ENCODE measurements at places on chromosomes 13 and 19. TPM values are rescaled to one million over a fixed set of nuclear protein-coding genes. Genes with fewer than 3 reads are reported as not detected.

The TMEM86B gene
- total RNA-seq: 17.3 TPM

The TMEM272 gene
- 0.40 TPM for total RNA-seq

The ZNF418 gene
- total RNA-seq: 0.88 TPM

- H3K4me3 ChIP-seq: peak overlapping the region; percentile 59
- H3K27ac ChIP-seq: peak overlapping the region; percentile 91
- H3K27me3 ChIP-seq: no peaks in the 10 kb centered on the region
- H3K36me3 ChIP-seq: no peaks in the 10 kb centered on the region
Measured at GRCh38 chr13:19632915-19633478, 462 bp upstream of the MPHOSPH8 start.

DNA sequence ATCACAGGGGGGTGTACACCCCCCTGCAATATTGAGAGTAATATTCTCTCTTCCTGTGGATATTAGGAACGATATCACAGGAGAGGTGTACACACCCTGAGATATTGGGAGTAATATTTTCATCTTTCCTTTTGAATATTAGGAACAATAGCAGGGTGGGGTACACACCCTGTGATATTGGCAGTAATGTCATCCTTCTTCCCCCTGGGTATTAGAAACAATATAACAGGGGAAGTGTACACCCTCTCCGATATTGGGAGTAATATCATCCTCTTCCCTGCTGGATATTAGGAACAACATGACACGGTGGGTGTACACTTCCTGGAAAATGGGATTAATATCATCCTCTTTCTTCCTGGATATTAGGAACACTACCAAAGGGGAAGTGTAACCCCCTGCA is 57.8 kb upstream of the CEACAM21 start:
- no peak overlapping the region for H3K4me3 ChIP-seq
- no peak for DNase-seq
- H3K27me3 ChIP-seq: no peaks in the 10 kb centered on the region
- H3K4me1 ChIP-seq: no peaks in the 10 kb centered on the region
- H3K36me3 ChIP-seq: no peaks in the 10 kb centered on the region
- no peak overlapping the region for H3K27ac ChIP-seq

All from Peyer's patch (tissue), 4 donors.